Stimulated activated CD8-positive, alpha-beta memory T cell treated with anti-CD3 and anti-CD28 coated beads, Interleukin-7, amount 100 ng/mL, for 24 hours (primary cell): ENCODE measurements at places on chromosomes 2 and 18.

GRCh38 chr2:16375351-16375750, 290.3 kb downstream of the CYRIA start:
- DNase-seq, result no peak

GRCh38 chr2:179129574-179130238, 79.8 kb upstream of the CCDC141 start:
- no peak for DNase-seq

DNA sequence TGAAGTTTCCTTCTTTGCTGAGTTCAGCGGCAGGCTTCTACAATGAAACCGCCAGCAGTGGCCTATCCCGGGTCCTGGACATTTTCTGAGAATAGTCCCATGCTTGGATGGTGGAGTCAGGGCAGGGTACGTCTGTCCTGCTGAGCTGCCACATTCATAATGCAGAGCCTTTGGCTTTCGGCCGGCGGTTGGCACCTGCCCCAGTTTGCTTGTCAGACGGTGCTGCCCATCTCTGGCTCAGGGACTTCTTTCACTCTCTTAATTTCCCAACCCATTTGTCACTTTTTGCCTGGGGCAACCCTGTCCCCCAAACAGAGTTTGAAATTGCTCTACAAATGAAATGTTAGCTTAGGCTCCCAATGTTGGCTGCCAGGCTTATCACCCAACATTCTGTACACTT, 57.2 kb downstream of the SOX11 start:
- no peak for DNase-seq

- DNase-seq, result no peak
These were observed 28.5 kb downstream of the MAP4K3 start for GRCh38 chr2:39408351-39409136.

GRCh38 chr2:38549851-38550250, 52.9 kb downstream of the HNRNPLL start:
- DNase-seq, result no peak

- DNase-seq, result no peak
These were observed 231.9 kb upstream of the RAB6C start for GRCh38 chr2:129747500-129748125.

DNA sequence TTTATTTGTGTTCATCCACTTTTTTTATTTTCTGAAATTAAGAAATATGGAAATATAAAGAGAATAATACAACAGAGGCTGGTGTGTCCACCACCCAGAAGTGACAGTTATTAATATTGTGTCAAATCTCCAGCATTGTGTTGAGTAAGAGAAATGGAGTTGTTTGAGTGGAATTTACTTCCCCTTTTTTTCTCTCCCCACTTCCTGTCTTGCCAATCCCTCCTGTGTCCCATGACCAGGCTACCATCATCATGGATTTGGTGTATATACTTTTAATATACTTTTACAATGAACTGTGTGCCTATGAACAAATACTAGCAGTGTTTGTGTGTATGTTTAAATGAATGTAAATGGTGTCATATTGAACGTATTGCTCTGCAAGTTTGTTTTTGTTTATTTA, 276.9 kb upstream of the SKOR2 start:
- DNase-seq, result no peak

DNA sequence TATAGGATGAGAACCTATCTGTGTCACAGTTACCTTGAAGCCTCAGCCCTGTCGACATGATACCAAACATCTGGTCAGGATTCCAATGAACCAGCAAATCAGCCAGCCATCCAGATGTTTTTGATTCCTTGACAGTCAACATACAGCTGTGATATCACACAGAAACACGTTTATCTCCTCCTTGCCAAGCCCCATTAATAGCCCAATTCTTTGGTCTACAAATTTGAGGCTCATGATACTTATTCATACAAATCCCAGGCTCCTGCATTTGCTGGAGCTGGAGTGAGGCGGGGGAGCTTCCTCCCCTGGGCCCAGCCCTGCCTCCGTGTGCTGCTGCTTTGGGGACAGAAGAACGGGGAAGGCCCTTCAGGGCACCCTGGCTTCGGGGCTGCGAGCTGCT, 611.6 kb upstream of the SALL3 start:
- no peak for DNase-seq

- DNase-seq, result no peak
These were observed 65.4 kb downstream of the EPAS1 start for GRCh38 chr2:46362667-46363012.

DNA sequence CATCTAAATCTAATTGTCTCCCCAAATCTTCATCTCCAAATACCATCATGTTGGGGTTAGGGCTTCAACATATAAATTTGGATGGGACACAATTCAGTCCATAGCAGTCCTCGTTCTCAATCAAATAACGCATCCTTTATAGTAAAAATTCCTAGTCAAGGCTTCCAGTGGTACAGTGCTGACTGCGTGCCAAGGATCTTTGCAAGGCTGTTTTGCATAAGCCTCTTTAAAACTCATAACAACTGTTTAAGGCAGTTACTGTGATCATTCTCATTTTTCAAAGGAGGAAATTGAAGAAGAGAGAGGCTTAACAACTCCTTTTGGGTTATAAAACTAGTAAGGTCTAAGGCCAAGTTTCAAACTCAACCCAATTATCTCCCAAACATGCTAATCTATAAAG, 666.9 kb downstream of the NYAP2 start:
- DNase-seq, result no peak

GRCh38 chr2:39981883-39982311, 202.8 kb upstream of the THUMPD2 start:
- DNase-seq, result no peak

DNA sequence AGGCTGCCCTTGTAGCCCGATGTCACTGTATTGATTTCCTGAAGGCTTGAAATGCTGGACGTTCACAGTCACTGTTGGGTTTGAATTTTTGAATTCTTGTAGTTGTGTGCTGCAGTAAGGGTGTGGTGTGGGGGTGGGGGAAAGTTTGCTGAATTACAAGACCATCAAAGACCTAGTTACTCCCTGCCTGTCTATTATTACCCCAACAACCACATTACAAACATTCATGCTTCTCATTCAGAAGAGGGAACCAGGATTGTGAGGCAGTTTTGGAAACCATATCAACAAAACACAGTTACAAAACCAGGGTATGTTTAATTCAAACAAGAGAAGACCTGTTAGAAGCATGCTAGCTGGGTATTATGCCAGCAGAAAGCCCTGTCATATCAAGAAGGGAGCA, 85.8 kb downstream of the CLHC1 start:
- no peak for DNase-seq

DNA sequence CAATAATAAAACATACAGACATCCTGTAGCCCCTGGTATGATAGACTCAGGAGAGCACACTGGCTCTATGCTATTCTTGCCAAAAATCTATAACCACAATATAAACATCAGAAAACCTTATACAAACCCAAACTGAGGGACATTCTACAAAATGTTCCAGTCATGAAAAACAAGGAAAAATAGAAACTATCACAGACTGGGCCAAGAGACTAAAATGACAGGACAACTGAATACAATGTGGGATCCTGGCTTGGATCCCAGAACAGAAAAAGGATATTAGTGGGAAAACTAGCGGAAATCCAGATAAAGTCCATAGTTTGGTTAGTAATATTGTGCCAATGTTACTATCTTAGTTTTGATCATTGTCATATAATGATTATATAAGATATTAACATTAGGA, 29.6 kb upstream of the EPAS1 start:
- no peak for DNase-seq

GRCh38 chr2:192413812-192414681, 219.3 kb upstream of the TMEFF2 start:
- no peak for DNase-seq

- DNase-seq, result no peak
These were observed 88.7 kb downstream of the ADAM23 start for GRCh38 chr2:206531996-206532543.

DNA sequence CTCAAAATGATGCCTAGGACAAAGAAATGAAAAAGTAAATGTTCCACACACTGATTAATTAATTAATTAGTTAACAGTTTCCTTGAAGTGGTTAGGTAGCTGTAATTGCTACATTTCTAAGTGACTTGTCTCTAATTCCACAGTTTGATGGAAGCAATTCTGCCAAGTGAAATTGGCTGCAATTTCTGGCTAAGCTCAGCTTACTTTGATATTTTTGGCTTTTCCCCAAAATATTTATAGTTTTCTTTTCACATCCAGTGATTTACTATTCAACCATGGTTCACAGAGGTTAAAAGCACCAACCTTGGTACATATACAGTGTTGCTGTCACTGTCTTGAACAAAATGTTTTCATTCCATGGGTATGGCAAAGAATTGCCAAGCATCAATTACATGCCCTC, 459.5 kb upstream of the CDH20 start:
- DNase-seq, result no peak

DNA sequence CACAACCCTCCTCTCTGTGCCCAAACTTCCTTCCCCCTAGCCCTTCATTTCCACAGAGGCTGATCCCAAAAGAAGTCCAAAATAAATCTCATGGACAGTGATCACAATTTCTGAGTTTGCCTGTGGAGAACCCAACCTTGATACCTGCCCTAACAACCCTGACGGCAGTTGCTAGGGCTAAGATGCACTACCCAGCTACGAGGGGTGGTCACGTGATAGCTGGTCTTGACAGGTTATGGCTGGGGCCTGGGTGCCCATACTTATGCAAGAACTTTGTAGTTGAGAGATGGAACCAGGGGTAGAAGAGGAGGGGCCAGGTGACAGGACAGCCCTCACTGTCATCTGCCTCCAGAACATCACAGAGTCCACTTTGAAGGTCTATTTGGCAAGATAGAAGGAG, 147.9 kb downstream of the AKAIN1 start:
- DNase-seq, result no peak

- DNase-seq, result no peak
These were observed 46.3 kb downstream of the NOP58 start for GRCh38 chr2:202311823-202312388.

DNA sequence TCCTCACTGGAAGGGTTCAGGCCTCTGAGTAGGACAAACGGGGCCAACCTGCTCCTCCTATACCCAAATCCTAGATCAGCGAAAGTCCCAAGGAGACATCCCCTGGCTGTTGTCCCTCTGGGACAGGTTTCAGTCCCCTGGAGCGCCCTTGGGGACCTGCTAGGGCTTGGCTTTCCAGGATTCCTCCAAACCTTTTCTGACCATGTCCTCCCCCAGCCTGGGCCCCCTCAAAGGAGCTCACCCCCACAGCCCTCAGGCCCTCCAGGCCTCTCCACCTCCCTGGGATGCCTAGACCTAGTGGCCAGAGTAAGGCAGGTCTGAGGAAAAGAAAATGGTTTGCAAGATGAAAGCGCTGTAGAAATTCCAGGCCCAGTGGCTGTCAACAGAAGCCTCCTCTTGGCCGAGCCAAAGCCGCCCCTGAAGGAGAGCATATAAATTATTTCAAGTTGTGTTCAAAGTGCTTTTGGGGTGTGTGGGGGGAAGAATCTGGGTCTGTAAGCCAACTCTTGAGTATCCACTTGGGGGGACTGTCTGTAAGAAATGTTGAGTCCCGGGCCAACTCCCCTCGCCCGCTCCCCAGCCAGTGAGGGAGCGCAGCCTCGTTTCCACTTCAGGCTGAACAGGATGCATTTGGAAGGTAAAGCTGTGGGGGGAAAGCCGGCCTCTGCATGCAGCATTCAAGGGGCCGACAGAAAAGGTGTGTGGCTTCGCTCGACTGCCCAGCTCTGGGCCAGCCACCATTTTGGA, 158.6 kb downstream of the DYSF start:
- no peak for DNase-seq

DNA sequence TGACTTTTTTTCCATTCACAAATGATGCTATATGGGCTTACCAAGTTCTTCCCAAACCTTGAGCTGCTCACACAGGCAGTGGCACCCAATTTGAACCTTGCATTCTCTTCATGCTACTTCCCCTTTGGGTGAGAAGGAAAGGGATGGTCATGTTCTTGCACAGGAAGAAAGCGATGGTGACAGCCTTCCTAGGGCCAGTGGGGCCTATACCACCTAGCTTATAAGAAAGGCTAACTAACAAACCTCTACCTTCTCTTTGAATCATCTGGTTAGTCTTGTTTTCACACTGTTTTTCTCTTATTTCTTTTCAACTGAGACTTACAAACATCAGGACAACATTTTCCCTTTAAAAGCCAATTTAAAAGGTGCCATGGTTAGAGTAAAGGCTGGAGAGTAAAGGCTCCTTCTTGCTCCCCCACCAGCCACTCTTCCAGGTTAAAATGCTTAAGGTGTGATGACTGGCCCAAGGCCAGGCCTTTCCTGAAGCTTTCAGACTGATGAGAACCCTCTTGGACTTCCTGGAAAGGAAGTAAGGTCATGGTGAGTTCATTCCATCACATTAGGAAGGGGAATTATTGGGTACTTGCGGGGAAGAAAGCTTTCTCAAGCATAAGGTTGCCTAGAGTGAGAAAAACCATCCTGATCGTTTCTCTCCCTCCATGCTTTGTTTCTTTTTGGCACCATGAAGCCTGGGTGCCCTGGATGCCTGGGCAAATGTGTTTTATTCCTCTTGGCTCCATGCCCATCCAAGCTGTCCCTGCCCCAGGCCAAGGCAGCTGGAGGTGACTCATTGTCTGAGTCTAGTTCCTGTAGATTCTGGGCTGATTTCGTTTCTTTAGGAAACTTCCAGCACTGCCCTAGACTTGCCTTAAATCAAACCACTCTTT, 41.4 kb upstream of the ITGB6 start:
- no peak for DNase-seq

DNA sequence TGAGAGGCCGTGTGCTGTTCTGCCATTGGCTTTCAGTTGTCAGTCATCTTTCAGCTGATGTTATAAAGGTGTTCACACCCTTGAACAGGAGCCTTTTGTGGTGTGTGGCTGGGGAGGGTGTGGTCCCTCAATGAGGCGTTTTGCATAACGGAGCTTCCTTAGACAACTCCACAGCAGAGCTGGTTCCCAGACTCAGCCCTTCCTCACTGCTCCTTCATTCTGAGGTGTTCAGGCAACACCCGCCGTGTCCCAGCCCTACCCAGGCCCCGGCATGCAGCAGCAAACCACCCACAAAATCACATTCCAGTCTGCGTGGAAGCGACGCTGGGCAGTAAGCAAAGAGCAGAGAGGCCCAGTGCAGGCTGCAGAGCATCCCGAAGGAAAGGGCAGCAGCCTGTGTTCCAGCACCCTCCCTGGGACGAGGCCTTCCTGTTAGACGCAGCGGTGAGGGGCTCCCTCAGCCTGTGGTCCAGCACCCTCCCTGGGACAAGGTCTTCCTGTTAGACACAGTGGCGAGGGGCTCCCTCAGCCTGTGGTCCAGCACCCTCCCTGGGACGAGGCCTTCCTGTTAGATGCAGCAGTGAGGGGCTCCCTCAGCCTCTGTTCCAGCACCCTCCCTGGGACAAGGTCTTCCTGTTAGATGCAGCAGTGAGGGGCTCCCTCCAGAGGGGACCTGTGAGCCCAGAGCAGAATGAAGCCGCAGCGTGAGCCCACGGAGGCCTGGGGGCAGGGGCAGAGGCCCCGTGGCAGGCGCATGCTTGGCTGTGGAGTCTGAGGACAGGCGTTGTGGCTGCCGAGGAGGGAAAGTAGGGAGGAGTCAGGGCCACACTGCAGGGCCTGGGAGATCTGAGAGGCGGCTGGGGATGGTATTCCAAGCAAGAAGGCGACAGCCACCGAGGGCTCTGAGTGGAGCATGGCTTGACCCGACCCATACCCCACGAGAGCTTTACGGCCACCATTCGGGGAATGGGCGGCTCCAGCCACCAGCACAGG, 201.8 kb upstream of the HDAC4 start:
- no peak for DNase-seq
